Stomach (tissue), 19 donors: ENCODE measurements at places on chromosomes 12 and 14.

- H3K27me3 ChIP-seq, result no peaks in the 10 kb centered on the region
- DNase-seq, result no peak
- H3K27ac ChIP-seq, result no peak overlapping the region
- no peaks in the 10 kb centered on the region for H3K36me3 ChIP-seq
- H3K4me1 ChIP-seq, result no peaks in the 10 kb centered on the region
Measured at GRCh38 chr14:49961270-49962222, 68.7 kb downstream of the ARF6 start.

DNA sequence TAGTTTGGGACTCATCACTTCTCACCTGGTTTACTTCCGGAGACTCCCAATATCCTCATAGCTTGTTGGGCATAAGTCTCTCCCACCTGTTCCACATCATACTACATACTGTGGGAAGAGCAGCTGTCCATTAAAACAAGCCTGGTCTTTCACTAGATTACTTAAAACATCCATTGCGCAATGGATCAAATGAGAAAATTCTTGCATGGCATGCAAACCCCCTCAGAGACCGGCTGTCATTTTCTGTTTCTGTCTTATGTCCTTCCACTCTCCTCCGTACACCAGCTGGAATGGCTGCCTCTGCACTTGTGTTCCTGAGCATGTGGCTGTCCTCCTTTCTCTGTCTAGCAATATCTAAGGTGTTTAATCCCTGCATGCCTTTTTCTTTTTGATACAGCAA lies 265.6 kb downstream of the TMEM117 start:
- no peak overlapping the region for H3K4me3 ChIP-seq
- no peak overlapping the region for H3K27ac ChIP-seq
- DNase-seq, result no peak

DNA sequence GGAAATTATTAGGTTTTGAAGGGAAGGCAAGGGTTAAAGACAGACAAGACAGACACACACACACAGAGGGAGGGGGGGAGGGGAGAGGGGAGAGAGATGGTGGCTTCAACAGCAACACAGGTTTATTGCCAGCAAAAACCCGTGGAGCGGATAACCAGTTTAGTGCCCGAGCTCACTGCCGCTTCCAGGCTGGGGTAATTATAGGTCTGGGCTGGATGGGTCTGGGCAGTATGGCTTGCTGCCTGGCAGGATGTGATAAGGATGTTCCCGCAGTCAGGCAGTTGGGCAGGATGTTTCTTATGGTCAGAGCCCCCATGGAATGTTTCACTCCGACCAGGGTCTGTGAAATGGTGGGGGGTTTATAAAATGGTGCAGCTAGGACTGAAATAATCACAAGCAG lies 4.4 kb upstream of the TDRD9 start:
- H3K4me1 ChIP-seq, result peaks cover 28% of the 10 kb centered on the region
- H3K27me3 ChIP-seq, result peaks cover 8% of the 10 kb centered on the region
- peak; percentile 56 for DNase-seq
- no peak overlapping the region for H3K4me3 ChIP-seq

- H3K36me3 ChIP-seq, result no peaks in the 10 kb centered on the region
- H3K4me3 ChIP-seq, result no peak overlapping the region
- no peak for DNase-seq
- no peaks in the 10 kb centered on the region for H3K4me1 ChIP-seq
- H3K27me3 ChIP-seq, result no peaks in the 10 kb centered on the region
Measured at GRCh38 chr14:93804654-93805053, 16.4 kb upstream of the PRIMA1 start.

DNA sequence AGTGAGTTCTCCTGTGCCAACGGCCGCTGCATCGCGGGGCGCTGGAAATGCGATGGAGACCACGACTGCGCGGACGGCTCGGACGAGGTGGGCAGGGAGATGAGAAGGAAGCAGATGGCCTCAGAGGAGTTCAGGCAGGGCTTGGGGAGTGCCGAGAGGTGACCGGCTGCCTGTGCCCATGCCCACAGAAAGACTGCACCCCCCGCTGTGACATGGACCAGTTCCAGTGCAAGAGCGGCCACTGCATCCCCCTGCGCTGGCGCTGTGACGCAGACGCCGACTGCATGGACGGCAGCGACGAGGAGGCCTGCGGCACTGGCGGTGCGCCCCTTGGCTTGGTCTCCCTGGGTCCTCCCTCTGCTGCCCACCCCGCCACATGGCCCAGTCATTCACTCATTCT lies 13.4 kb upstream of the NXPH4 start:
- H3K4me1 ChIP-seq, result no peaks in the 10 kb centered on the region
- no peak overlapping the region for H3K4me3 ChIP-seq
- DNase-seq, result no peak
- no peak overlapping the region for H3K27ac ChIP-seq
- peaks cover 97% of the 10 kb centered on the region for H3K36me3 ChIP-seq
- no peaks in the 10 kb centered on the region for H3K27me3 ChIP-seq

- H3K36me3 ChIP-seq, result no peaks in the 10 kb centered on the region
- H3K27me3 ChIP-seq, result no peaks in the 10 kb centered on the region
- no peaks in the 10 kb centered on the region for H3K4me1 ChIP-seq
- no peak for DNase-seq
Measured at GRCh38 chr14:80699861-80700260, 241.7 kb downstream of the CEP128 start.

DNA sequence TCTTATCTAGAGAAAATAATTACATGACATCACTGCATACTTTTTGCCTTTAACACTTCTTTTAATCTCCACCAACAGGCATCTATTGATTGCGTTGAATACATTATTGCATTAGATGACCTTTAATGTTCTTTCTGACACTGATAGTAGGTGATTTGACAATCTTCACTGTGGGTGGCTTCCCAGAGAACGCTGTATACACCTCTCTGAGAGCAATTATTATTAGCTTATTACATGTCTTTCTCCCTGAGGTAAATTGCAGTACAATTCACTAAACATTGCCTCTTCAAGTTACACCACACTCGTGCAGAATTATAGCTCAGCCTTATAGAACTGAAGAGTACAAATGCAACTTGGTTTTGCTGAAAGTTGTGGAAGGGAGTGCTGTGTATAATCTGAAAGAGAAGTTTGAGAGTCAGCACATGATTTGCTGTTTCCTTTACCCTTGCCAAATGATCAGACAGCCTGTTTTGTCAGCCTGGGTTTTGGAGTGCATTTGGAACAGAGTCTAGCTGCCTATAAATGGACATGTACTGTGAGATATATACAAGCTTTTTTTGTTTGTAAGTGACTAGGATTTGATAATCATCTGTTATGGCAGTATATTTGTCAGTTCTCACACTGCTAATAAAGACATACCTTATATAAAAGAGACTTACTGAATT lies 369.2 kb downstream of the CCER1 start:
- H3K4me1 ChIP-seq, result no peaks in the 10 kb centered on the region
- no peaks in the 10 kb centered on the region for H3K27me3 ChIP-seq
- H3K36me3 ChIP-seq, result no peaks in the 10 kb centered on the region

DNA sequence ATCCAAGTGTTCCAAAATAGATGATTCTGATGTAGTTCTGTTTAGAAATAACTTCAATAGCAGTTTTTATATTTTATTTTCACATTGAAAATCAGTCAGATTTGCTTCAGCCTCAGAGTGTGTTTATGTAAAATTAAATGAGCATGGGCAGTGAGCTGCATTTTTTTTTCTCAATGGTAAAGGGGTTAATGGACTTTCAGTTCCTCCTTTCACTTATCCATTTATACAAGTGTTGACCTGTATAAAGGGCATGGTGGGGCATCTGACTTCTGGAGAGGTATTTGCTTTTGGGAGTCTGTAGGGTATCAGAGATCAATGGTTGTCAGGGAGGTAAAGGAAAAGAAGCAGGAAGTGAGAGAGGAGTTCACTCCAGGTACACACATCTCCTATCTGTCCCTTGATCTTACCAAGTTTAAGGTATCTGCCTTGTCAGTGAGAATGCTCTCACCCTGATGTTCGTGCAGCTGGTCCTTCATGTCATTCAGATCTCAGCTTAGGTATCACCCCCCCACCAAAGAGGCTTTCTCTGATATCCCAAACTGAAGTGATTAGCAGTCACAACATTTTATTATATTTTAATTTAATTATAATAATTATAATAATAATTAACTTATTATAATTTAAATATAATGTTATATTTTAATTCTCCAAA lies 181.6 kb upstream of the LMNTD1 start:
- no peak for DNase-seq
- no peak overlapping the region for H3K27ac ChIP-seq
- H3K4me3 ChIP-seq, result no peak overlapping the region
- H3K36me3 ChIP-seq, result no peaks in the 10 kb centered on the region

GRCh38 chr12:124227951-124228711 lies 66.8 kb upstream of the RFLNA start:
- DNase-seq, result no peak
- H3K36me3 ChIP-seq, result no peaks in the 10 kb centered on the region
- H3K4me1 ChIP-seq, result peaks cover 10% of the 10 kb centered on the region
- no peak overlapping the region for H3K27ac ChIP-seq

DNA sequence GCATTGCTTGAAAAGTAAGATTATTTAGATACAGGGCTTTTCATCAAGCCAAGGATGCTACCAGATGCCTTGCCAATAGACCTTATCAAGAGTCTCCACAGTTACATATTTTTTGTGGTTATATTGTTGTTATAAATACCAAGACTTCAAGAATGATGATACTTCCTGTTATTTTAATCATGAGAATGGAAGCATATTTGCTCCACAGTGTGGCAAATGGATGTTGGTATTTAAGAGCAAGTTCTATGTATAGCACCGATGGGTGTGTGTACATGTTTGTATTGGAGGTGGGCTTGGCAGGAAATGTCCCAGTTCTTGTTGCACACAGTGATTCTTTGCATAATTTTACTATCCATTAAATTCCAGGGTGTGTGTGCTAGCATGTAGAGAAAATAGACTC lies 4.4 kb upstream of the NID2 start:
- H3K27ac ChIP-seq, result no peak overlapping the region
- no peaks in the 10 kb centered on the region for H3K36me3 ChIP-seq
- H3K4me1 ChIP-seq, result peaks cover 34% of the 10 kb centered on the region
- H3K4me3 ChIP-seq, result no peak overlapping the region
- peaks cover 41% of the 10 kb centered on the region for H3K27me3 ChIP-seq

DNA sequence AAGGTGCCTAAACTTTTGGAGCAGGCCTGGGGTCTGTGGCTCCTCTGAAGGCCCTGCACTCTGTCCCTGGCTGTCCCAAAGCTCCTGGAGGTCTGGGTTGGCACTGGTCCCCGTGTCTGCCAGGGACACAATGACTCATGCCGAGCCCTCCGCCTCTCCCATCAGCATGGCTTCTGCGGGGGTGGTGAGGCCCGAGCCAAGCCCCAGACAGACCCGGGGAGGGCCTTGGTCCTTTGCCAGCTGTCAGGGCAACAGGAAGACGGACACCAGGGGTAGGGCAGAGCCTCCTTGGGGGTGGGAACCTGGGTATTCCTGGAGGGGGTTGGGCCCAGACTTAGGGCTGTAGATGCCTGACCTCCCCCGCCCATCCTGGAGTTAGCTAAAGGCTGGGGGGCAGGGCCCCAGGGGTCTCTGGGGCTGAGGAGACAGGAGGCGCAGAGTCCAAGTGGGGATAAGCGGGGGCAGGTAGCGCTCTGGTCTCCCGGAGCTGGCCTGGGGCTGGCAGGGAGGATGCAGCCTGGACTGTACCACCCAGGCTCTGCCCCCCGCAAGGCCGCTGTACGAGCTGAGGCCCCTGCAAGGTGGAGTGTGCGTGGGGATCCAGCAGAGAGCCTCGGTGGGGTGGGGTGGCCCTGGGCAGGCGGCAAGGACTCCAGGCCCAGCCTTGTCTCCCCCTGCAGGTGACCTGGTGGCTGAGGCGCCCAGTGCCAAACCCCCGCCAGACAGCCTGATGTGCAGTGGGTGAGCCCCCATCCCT lies 16.4 kb upstream of the PUS1 start:
- H3K36me3 ChIP-seq, result peaks cover 98% of the 10 kb centered on the region
- no peak overlapping the region for H3K27ac ChIP-seq
- H3K4me3 ChIP-seq, result no peak overlapping the region
- DNase-seq, result peak; percentile 64

- DNase-seq, result no peak
- no peaks in the 10 kb centered on the region for H3K36me3 ChIP-seq
- H3K27me3 ChIP-seq, result no peaks in the 10 kb centered on the region
- no peak overlapping the region for H3K27ac ChIP-seq
- H3K4me3 ChIP-seq, result no peak overlapping the region
Measured at GRCh38 chr14:36771028-36771640, 109.5 kb downstream of the PAX9 start.

GRCh38 chr14:56816574-56817391 lies 6.5 kb upstream of the OTX2 start:
- no peaks in the 10 kb centered on the region for H3K4me1 ChIP-seq
- no peak for DNase-seq
- H3K27me3 ChIP-seq, result peaks cover 62% of the 10 kb centered on the region

DNA sequence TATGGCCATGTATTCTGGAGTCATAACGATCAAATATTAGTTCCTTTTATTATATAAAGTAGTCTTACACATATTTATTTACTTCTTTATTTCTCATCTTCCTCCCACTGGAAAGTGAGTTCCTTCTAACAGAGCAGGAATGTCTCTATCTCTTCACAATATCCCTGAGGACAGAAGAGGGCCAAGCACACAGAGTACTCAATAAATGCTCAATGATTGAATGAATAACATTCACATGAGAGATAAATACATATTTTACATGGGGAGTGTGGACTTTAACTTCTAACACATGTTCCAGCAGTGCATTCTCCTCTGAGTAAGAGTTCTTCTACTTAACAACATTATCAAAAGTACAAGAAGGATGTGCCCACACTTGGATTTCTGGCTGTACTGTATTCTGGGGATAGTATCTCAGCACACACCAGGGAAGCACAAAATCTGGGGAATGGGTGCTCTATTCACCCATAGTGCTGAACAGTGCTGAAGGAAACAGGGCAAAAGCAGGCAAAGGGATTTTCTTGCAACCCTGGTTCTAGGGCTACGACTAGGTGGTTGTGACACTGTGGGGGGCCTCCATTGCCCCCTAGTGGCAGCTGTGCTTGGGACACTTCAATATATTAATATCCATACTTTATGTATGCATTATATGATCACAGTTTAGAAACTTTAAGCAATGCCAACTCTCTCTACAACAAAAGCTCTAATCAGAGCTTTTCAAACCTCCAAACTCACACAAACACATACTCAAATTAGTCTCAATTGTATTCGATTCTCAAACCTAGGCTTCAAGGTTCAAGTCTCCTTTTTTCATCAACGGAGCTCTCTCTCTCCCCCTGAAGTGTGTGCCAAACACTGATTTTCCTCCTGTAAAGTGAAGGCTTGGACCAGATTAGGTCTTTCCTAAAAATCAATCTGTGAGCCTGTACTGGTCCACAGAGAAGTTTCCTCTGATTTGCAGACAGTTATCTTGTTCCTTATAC lies 115.5 kb downstream of the SLC2A13 start:
- H3K27ac ChIP-seq, result no peak overlapping the region
- DNase-seq, result peak; percentile 80
- H3K4me1 ChIP-seq, result no peaks in the 10 kb centered on the region
- H3K4me3 ChIP-seq, result no peak overlapping the region
- no peaks in the 10 kb centered on the region for H3K27me3 ChIP-seq

- H3K27ac ChIP-seq, result peak overlapping the region; percentile 97
- peaks cover 27% of the 10 kb centered on the region for H3K4me1 ChIP-seq
- H3K4me3 ChIP-seq, result peak overlapping the region; percentile 33
- no peaks in the 10 kb centered on the region for H3K27me3 ChIP-seq
- DNase-seq, result peak; percentile 97
Measured at GRCh38 chr12:6946033-6946919, 2.5 kb downstream of the C12orf57 start.

- peak; percentile 21 for DNase-seq
- H3K27me3 ChIP-seq, result peaks cover 6% of the 10 kb centered on the region
- no peak overlapping the region for H3K4me3 ChIP-seq
- no peak overlapping the region for H3K27ac ChIP-seq
Measured at GRCh38 chr14:96698960-96699539, 98.1 kb upstream of the VRK1 start.

GRCh38 chr12:29131539-29131938 lies 17.5 kb upstream of the FAR2 start:
- peak; percentile 12 for DNase-seq
- H3K4me3 ChIP-seq, result no peak overlapping the region
- no peaks in the 10 kb centered on the region for H3K27me3 ChIP-seq
- no peak overlapping the region for H3K27ac ChIP-seq
- H3K36me3 ChIP-seq, result no peaks in the 10 kb centered on the region
